ENCODE measurements at places on chromosomes 12 and 14.

DNA sequence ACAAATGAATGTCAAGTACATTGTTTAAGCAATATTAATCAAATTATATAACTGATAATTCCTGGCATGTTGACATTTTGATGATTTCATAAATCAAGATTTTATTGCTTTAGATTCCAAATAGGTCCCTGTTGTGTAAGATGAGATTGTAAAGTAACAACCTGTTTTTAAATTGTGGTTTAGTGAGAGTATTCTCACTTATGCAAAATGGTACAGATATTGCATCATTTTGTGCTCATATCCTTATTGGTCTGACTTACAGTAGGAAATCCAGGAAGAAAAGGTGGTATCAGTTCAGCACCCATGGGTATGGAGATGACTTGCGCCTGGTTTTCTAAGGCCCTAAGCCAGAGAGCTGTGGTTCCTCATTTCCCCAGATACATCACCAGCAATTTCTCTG lies 165.5 kb downstream of the KIF21A start:
- no peak for DNase-seq

DNA sequence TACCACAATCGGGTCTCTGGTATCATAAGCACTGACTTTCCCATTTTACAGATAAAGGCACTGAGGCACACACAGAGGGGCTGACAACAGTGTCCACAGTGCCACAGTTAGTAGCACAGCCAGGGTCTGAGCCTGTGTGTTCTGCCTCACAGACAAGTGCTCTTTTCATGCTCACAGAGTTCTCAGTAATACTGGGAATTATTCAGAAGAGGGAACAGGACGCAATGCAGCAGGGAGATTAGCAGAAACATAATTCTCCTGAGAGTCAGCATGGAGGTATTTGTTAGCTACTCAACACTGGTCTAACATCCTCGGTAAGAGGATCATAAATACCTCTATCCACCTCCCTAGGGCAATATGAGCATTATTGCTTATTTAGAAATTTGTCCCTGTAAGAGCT lies 219.3 kb upstream of the EEA1 start:
- no peak for DNase-seq

- no peak for DNase-seq
These were observed 400 bp upstream of the PRIMA1 start for GRCh38 chr14:93788543-93789227.

DNA sequence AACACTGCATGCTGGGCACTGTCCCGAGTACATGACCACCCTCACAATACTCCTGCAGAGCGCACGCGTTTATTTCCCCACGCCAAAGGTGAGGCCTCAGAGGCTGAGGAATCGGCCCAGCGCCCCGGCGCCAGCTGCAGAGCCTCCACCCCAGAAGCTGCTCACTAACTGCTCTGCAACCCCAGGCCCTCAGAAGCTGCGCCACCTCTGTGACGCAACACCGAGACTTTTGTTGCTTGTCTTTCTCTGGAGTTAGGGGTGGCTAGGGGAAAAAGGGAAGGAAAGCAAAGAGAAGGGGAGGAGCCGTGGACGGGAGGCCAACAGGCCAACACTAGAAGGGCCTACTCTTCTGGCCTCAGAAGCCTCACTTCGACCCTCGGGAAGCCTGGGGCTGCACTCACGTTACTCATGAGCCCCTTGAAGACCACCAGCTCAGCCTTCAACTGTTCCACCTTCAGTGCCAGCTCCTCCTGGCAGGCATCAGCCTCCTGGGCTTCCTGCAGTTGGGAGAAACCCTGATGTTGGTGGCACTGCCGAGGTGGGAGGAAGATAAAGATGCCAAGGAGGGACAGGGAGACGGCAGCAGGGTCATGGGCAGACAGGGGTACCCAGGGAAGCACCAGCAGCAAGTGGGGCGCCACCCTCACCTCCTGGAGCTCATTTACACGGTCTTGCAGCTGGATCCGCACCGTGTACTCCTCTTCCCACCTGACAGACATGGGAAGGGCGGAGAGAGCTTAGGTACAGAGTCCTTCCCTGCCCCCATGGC lies 5.4 kb downstream of the IFFO1 start:
- DNase-seq = peak; percentile 82

DNA sequence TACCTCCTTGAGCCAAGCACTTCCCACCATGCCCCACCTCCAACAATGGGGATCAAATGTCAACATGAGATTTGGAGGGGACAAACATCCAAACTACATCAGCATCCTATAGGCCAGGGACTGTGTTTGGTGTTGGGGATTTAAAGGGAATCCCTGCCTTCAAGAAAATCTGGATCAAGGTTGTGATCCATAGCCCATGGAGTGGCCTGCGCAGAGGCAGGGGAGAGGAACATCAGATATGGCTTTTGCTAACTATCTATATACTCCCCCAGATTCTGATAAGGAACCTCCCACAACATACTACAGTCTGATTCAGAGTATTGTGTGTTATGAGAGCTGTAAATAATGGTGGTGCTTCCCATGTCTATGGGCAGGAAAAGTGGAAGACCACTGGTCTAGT lies 5.1 kb downstream of the KIF5A start:
- no peak for DNase-seq

DNA sequence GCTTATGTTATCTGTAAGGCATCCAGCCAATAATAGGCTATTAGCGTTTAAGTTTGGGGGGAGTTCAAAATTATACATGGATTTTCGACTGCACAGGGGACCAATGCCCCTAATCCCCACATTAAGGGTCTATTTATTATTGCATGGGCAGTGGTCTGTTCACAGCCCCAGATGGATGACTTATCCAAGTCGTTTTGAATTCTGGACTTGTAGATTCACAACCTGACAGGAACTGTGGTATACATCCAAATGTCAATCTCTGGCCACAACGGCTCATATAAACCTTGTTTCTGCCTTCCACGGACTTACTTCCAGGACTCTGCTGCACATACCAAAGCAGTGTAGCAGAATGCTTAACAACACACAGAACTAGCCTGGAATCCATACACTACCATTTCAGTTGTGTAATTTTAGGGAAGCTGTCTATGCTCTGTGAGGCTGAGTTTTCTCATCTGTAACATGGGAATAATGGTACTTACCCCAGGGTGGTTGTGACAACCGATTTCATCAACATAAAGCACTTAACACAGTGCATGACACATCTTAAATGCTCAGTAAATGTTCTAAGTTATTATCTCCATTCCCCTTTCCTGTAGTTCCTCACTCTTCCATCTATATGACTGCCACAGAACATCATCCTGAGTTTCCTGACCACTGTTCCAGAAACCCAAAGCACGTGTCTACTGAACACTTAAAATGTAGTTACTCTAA lies 3.7 kb downstream of the DDX24 start:
- DNase-seq = peak; percentile 17
